ENCODE measurements at places on chromosomes 1 and 21. TPM values are rescaled to one million over a fixed set of nuclear protein-coding genes. Genes with fewer than 3 reads are reported as not detected.

Gene CELA3A
- not detected for total RNA-seq

Gene NLRP3
- total RNA-seq = 0.40 TPM

Gene LINGO4
- not detected for total RNA-seq

Gene GJA4
- not detected for total RNA-seq

Gene MROH7
- not detected for total RNA-seq

Gene WDR64
- not detected for total RNA-seq

Gene NBPF26
- total RNA-seq = 30.0 TPM

Gene PEAR1
- 10.3 TPM for total RNA-seq

Gene OR10X1
- total RNA-seq = not detected

Gene KRTAP13-3
- total RNA-seq = not detected

Gene PLA2G2C
- not detected for total RNA-seq

Gene RSRP1
- 46.8 TPM for total RNA-seq

Gene CXADR
- 11.2 TPM for total RNA-seq

Gene ACOT7
- total RNA-seq = 164 TPM

Gene RO60
- 37.9 TPM for total RNA-seq

Gene C1QB
- total RNA-seq = not detected

Gene PER3
- total RNA-seq = 5.4 TPM

Gene FCRL4
- total RNA-seq = not detected
